Activated CD4-positive, alpha-beta T cell treated with anti-CD3 and anti-CD28 coated beads for 4 hours (primary cell): ENCODE measurements at places on chromosomes 11 and 22.

DNA sequence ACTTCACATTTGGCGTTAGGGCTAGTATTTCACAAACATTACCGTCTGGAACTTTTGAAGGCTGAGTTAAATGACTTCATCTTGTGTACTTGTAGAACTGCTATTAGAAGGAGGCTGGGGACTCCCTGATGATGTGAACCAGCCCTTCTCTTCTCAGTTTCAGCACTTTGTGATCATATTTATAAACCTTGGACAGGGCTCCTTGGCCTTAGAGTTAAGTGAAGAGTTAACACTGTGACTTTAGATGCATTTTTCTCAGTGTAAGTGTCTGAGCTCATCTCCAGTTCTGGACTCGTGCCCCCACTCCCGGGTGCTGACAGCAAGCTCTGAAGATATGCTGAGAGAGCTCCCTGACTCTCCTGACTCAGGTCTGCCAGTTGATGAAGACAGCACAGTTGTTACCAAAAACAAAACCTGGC, 8.4 kb downstream of the MIAT start:
- no peak for DNase-seq

DNA sequence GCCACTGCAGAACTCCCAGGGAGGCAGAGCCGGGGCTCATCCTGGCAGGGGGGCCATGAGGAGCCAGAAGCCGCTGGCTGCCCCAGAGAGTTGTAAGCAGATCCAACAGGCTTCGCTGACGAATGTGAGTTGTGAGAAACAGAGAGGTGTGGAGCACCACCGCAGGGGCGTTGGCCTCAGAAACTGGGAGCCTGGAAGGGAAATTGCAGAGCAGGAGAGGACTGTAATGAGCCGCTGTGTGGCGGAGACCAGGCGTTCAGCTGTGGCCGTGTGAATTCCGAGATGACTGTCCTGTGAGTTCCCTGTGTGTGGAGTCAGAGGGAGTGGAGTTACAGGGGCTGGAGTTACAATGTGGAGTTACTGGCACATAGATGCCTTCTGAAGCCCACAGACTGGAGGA, 27.7 kb upstream of the ETS1 start:
- DNase-seq = no peak

DNA sequence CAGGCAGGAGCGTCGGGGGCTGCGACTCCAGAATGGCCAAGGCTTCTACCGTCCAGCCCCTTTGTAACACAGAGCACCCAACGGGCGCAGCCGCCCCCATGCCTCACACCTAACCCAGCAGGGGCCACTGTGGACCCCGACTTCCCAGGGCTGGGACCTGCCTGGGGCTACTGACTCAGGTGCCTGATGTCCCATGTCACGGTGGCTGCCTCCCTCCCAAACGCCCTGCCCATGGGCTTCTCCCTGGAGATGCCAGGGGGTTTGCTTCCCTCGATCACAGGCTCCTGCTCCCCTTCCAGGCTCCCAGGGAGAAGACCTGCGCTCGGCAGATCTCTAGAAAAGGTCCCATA, 84.0 kb downstream of the MYEOV start:
- DNase-seq = no peak

DNA sequence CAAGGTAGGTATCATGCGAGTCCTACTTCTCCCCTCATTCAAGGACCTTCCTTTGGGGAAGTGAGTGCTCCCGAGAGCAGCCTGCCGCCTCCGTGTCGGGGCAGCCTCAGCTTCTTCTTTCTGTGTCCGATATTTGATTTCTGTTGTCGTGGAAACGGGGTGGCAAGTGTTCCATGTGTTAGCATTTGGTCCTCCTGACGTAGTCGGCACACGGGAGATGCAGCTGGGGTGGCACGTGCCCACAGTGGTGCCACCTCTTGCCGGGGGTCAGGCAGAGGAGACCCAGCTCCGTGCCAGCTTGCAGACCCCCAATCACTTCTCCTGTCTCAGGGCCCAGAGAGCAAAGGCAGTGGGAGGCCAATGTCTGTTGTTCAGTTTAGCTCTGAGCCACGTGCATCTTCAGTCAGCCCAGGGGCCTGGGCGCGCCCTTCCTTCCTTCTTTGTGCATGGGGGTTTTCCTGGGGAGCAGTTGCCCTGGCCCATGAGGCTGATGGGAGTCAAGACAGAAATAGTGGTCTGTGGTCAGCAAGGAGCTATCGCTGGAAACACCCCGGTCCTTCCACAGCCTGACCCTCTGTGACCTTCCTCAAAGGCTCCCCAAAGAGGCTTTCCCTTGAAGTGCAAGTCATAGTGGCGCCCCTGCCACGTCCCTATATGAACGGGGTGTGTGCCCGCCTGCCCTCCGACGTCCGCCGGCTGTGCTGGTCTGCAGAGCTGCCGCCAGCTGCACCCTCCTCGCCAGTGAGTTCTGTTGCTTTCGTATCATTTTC, 44.5 kb downstream of the PARVB start:
- no peak for DNase-seq

- no peak for DNase-seq
These were observed 85.2 kb downstream of the FDX1 start for GRCh38 chr11:110514967-110515366.

- DNase-seq = no peak
These were observed 1.7 kb downstream of the KLHDC7B start for GRCh38 chr22:50547263-50547985.

GRCh38 chr11:76885390-76886097, 24.8 kb downstream of the ACER3 start:
- no peak for DNase-seq

DNA sequence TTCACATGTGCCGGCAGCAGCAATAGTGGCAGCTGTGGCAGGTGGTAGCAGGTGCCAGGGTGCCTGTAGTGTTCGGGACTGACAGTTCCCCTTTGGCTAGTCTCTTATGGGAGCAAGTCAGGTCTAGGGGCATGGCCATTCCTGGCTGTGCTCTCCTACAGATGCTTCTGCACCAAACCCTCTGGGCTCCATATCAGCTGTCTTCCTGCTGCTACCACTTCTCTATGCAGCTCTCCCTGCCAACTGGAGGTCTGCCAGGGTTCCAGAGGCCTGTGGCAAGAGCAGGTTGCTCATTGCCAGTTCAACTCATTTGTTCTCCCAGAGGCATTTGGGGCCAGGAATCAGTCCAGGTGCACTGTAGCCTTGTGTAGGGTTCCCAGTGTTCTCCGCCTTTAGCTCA, 473.7 kb downstream of the JRKL start:
- DNase-seq = no peak

DNA sequence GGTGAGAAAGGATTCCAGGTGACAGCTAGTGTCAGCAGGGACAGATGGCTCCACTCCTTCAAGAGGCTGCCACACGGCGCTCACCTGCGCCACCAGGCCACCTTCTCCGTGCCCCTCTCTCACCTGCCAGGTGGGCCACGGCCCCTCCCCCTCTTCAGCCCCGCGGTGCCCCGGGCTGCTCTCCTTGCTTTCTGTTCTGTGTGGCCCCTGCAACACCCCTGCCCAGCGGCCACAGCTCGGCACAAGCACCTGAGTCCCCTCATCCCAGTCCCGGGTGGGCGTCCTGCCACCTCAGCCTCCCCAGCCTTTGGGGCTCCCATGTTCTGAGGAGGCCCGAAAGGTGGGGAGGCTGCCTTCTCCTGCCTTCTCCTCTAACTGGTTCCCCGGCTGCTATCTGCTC, 46.4 kb downstream of the APOL1 start:
- DNase-seq = no peak

- no peak for DNase-seq
These were observed 937 bp downstream of the TRPT1 start for GRCh38 chr11:64224891-64225607.

GRCh38 chr11:73315293-73316020, 7.4 kb downstream of the ARHGEF17 start:
- DNase-seq = no peak

- no peak for DNase-seq
These were observed 1.4 kb upstream of the RCE1 start for GRCh38 chr11:66841861-66842260.

GRCh38 chr11:17431139-17431538, 42.7 kb upstream of the KCNJ11 start:
- DNase-seq = no peak

DNA sequence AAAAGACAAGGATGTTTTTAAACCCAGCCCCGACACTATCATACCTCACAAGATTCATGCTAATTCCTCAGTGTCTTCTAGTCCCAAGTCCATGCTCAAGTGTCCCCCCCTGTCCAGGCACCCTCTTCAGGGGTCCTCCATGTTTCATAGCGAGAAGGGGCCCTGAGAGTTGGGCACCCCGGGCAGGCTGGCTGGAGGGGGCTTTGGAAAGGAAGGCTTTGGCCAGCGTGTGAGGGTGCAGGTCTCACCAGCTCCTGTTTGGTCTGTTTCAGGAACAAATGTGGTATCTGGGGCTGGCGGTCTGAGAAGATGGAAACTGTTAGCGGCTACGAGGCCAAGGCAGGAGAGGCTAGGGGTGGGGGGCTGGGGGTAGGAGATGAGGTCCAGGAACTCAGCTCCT, 4.5 kb upstream of the SSH3 start:
- DNase-seq = no peak

DNA sequence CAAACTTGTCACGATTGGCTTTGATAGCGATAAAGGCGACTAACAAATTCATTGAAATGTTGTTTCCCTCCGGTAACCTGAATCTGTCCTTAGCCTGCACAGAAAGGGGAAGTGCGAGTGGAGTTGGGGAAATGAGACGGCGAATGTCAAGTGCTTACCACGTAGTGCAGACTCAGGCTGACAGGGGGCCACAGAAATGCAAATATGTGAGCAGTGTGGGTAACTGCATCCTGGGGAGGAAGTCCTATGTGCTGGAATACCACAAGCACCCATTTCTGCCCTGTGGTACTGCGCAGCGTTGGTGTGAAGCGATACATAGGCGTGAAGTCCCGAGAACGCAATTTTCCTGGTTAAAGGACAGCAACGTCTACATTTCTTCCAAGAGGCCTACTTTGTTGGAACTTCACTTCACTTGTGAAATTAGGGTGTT, 869 bp upstream of the EIF4ENIF1 start:
- peak; percentile 46 for DNase-seq

GRCh38 chr22:44819966-44820631, 67.7 kb downstream of the ARHGAP8 start:
- DNase-seq = no peak

DNA sequence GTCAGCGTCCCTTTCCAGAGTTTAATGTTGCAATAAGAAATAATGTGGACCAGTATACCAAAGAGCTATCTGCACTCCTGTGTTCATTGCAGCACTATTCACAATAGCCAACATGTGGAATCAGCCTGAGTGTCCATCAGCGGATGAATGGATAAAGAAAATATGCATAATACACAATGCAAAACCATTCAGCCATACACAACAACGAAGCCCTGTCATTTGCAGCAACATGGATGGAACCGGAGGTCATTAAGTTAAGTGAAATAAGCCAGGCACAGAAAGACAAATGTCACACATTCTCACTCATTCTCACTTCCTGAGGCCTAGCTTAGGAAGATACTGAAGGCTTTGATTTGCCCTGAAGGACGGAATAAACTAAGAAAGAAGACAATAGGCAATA, 22.1 kb downstream of the SLC5A4 start:
- no peak for DNase-seq

- DNase-seq = no peak
These were observed 16.1 kb downstream of the OR5M3 start for GRCh38 chr11:56457076-56457475.

GRCh38 chr22:30968015-30968923, at the start of gene MORC2:
MORC2 (minus strand) TSS chr22:30968774; CDS start chr22:30967889, 885 bp downstream.
- no peak for DNase-seq
